Fibroblast of skin of abdomen (primary cell): ENCODE measurements at places on chromosomes 13 and 19.

DNA sequence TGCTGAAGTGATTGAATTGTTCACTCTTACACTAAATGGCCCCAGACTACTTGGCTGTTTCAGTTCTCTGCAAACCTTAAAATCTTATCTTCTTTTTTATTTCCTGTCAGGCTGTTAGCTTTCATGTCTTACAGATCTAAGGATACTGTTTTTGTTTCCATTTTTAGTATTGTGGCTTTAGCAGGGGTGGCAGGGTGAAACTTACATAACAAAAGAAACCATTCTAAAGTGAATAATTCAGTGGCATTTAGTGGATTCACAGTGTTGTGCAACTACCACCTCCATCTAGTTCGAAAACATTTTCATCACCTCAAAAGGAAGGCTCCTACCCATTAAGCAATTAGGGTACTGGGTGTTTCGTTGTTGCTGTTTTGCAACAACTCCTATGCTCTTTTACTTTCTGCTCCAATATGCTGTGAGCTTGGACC lies 19.8 kb downstream of the TMEM272 start:
- no peak for DNase-seq

GRCh38 chr19:18469069-18469846 lies 31.3 kb upstream of the ISYNA1 start:
- peak; percentile 56 for DNase-seq

GRCh38 chr19:2080336-2080988 lies 15.7 kb downstream of the MOB3A start:
- DNase-seq, result no peak

- DNase-seq, result peak; percentile 71
These were observed 5.4 kb upstream of the ARGLU1 start for GRCh38 chr13:106573284-106573846.

- no peak for DNase-seq
These were observed 48.2 kb downstream of the DPY19L3 start for GRCh38 chr19:32453736-32454135.

DNA sequence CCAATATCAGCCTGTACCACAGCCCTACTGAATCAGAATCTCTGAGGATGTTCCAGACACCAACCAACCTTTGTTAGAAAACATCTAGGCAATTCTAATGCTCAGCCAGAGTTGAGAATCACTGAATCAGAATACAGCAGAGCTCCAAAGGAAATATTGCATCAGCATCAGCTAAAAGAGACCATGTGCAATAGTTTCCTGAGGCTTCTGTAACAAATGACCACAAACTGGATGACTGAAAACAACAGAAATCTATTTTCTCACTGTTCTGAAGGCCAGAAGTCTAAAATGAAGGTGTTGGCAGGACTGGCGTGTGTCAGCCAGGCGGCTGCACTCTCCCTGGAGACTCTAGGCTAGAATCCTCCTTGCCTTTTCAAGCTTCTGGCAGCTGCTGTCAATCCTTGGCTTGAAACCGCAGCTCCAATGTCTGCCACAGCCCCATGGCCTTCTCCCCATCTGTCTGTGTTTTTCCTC lies 1.2 kb upstream of the DCT start:
- DNase-seq, result peak; percentile 88

- DNase-seq, result peak; percentile 39
These were observed 447.4 kb downstream of the COG6 start for GRCh38 chr13:40102854-40103253.
